ENCODE measurements at places on chromosomes 11 and 22. TPM values are rescaled to one million over a fixed set of nuclear protein-coding genes. Genes with fewer than 3 reads are reported as not detected.

The TBX10 gene
- not detected for total RNA-seq

DNA sequence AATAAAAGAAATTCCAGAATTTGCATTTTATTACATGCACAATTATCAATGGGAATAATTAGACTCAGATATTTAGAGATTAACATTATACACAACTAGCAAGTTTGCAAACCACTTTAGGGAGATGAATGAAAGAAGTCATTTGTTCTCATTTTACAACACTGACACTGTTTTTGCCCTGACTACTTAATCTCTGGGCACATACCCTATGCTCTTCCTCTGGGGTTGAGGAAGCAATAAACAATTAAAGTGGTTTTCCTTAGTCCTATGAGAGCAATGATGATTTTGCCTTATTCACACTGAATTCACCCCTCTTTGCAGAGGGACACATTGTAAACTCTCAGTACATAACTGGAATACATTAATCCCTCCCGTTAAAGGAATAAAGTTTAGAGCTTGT lies 72.7 kb downstream of the TRPC6 start:
- no peak for DNase-seq

DNA sequence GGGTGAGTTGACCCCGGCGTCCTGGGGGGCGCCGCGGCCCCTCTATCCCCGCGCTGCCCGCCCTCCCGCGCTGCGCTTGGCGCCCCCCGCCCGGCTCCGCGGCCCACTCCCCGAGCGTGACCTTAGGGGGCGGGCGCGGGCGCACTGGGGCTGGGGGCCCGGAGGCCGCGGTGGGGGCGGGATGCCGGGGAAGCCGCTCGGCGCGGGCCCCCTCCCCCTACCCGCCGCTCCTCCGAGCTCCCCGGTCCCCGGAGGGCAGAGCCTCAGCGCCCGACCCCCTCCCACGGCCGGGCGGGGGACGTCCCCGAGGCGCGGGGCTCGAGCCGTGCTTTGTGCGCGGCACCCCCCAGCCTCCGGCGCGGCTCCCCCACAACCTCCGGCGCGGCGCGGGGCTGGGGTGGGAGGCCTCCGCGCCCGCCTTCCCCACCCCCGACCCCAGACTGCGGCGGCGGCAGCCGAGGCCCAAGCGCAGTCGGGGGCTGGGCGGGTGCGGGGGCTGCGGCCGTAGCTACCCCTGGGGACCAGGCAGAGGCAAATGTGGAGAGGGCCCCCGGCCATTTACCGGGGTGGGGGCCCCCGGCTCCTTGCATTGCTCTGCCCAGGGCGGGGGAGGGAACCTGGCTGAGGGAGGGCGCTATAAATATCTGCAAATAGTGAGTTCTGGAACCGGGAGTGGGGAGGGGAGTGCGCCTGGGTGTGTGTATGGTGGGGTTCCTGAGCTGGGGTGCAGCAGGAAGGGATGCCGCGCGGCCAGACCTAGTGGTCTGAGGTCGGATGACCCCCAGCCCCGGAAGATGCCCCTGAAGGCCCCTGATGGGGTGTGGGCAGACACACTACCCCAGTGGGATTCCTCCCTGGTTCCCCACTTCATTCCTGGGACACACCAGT lies 988 bp downstream of the MGAT3 start:
- no peak for DNase-seq

GRCh38 chr11:78533399-78533798 lies 41.3 kb downstream of the NARS2 start:
- no peak for DNase-seq
